ENCODE measurements at places on chromosomes 2 and 18. TPM values are rescaled to one million over a fixed set of nuclear protein-coding genes. Genes with fewer than 3 reads are reported as not detected.

Gene APLF
- 7.0 TPM for total RNA-seq

Gene PID1
- 28.3 TPM for total RNA-seq

Gene CHRNA1
- total RNA-seq: 0.14 TPM

Gene POTEC
- total RNA-seq: under 0.01 TPM

Gene KCNJ3
- total RNA-seq: not detected

Gene UBXN2A
- total RNA-seq: 13.4 TPM

Gene NR4A2
- total RNA-seq: 0.09 TPM

Gene TUBB8B
- not detected for total RNA-seq

Gene SFT2D3
- 3.8 TPM for total RNA-seq

Gene OTX1
- 0.14 TPM for total RNA-seq

Gene COL4A4
- total RNA-seq: 0.14 TPM

Gene C2orf80
- total RNA-seq: not detected

Gene CNDP1
- not detected for total RNA-seq

Gene MYO7B
- not detected for total RNA-seq

Gene MRPL30
- 28.4 TPM for total RNA-seq

Gene POTEJ
- not detected for total RNA-seq

Gene CDH2
- 33.7 TPM for total RNA-seq

Gene TMEM169
- 0.09 TPM for total RNA-seq

Gene POU3F3
- total RNA-seq: not detected

Gene CFAP53
- total RNA-seq: 0.71 TPM

Gene CYP26B1
- total RNA-seq: 0.14 TPM

Gene SULT1C2
- 0.83 TPM for total RNA-seq

Gene FAM237A
- not detected for total RNA-seq

Gene PRSS56
- total RNA-seq: not detected

Gene VRK2
- total RNA-seq: 17.5 TPM

Gene MBP
- 43.8 TPM for total RNA-seq

Gene LYPD6B
- 2.0 TPM for total RNA-seq

Gene KYNU
- total RNA-seq: 9.5 TPM

Gene ABCB11
- not detected for total RNA-seq

Gene SP9
- not detected for total RNA-seq

Gene CFC1
- total RNA-seq: not detected

Gene GALNT3
- 0.71 TPM for total RNA-seq

Gene NEB
- 0.18 TPM for total RNA-seq

Gene CNGA3
- total RNA-seq: not detected

Data from smooth muscle cell of bladder (primary cell).